ENCODE measurements at places on chromosomes 12 and 14.

DNA sequence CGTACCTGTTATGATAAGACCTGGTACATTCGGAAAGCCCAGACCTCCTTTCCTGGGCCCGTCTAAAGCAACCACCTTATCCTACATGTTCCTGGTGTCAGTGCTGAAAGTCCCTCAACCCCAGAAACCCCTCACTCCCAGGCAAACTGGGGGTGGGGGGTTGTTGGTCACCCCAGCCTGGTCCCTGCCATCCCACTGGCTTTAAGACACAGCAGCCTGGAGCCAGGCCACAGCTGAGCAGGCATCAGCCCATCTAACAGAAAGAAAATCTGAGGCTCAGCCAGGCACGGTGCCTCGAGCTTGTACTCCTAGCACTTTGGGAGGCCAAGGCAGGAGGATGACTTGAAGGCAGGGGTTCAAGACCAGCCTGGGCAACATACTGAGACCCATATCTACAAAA lies 4.5 kb downstream of the SELPLG start:
- no peak for DNase-seq

DNA sequence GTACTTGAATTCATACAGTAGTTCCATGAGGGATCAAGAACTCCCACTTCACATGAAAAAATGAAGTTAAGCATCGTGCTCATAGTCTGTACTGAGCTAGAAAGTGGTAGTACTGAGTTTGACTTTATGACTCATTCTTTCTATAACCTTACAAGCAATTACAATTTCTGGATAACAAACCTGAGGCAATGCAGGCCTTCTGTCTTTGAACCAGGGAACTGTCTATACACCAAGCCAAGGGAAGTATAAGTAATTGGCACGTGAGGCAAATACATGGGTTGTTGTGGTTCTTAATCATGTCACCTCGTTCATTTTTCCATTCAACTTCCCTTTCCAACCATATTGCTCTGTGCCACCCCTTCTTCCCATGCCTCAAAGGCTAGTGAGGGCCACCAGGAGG lies 16.8 kb downstream of the GNS start:
- DNase-seq, result no peak

GRCh38 chr14:93785423-93785822 lies 2.9 kb downstream of the PRIMA1 start:
- no peak for DNase-seq

DNA sequence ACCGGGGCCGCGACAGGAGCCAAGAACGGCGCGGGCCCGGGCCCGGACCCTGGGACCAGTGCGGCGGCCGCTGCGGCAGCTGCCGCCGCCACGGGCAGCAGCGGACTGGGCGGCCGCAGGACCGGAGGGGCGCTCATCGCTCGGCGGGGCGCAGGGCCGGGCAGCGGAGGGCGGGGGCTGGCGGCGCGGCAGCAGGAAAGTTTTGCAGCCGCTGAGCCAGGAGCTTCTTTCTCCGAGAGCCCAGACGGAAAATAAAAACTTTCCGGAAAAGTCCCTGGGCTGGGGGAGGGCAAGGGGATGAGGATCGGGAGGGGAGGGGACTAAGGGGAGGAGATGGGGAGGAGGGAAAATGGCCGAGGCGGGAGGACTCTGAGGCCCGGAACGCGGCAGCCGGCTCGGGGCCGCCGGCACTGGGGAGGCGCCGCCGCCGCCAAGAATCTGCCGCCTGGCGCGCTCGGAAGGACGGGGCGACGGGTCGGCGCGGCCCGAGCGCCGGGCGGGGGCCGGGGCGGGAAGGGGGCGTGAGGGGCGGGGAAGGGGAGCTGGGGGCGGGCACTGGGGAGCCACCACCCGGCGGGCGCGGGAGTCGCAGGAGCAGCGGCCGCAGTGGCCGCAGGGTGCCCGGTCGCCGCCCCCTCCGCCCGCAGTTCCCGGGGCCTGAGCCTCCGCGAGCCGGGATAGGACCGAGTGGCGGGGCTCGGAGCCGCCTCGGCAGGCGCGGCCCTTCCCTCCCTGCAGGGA lies at the start of gene PRKD1:
PRKD1 (minus strand) TSS at position 472 of the 741 bp plus-strand sequence.
- no peak for DNase-seq

GRCh38 chr14:93906341-93907329 lies 20.5 kb upstream of the FAM181A start:
- DNase-seq, result no peak

DNA sequence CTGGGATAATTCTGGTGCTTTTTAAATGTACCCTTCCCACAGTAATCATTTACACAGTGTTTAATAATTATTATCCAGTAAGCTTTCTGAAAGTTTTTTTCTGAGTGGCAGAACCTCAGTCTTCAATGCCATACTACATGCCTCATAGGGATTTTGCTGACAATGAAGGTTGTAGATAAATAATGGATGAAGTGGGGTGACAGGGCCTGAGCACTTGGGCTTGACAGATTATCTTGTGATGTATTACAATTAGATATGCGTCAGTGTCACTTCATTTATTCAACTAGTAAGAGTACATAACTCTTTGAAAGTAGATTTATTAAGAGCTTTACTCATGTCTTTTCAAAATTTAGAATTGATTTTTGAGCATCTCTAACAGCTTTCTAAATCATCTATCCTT lies 176.1 kb downstream of the PDZRN4 start:
- no peak for DNase-seq

GRCh38 chr14:82412545-82412944 lies 878.9 kb upstream of the SEL1L start:
- no peak for DNase-seq

- DNase-seq, result no peak
These were observed 115.4 kb upstream of the VRK1 start for GRCh38 chr14:96681829-96682228.

DNA sequence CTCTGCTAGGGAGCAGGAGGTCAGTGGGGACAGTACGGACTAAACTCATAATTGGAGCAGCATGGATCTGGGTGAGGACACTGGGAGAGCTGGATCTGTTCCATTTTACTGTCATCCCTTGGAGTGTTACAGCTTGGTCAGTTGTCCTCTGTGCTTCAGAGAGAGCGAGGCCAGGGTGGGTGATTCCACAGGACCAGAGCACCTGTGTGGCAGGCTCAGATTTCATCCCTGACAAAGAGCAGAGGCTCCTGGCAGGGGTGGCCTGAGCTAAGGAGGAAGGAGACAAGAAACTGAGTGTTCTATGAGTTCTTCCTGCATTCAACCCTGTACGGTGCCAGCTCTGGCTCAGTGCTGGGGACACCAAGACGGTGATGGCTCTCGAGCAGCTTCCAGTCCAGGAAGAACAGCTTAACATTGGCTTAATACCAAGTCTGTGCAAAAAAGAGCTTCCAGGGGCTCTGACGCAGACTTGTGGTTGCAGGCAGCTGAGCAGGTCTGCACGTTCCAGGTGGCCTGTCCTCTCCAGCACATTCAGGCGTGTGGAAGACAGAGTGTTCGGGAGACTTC lies 8.4 kb upstream of the PGF start:
- DNase-seq, result no peak

GRCh38 chr12:121801595-121802484 lies 2.0 kb upstream of the SETD1B start:
- DNase-seq, result no peak

DNA sequence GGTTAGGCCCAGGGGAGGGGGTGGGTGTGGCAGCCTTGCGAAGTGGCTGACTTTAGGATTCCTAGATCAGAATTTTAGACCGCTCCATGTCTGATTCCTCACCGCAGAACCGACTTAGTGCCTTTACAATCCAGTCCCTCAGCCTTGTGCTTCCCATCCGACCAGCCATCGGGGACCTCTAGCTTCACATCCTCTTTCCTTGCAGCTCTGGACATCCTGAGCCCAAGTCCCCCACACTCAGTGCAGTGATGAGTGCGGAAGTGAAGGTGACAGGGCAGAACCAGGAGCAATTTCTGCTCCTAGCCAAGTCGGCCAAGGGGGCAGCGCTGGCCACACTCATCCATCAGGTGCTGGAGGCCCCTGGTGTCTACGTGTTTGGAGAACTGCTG lies 557 bp downstream of the COPS7A start:
- DNase-seq, result no peak

DNA sequence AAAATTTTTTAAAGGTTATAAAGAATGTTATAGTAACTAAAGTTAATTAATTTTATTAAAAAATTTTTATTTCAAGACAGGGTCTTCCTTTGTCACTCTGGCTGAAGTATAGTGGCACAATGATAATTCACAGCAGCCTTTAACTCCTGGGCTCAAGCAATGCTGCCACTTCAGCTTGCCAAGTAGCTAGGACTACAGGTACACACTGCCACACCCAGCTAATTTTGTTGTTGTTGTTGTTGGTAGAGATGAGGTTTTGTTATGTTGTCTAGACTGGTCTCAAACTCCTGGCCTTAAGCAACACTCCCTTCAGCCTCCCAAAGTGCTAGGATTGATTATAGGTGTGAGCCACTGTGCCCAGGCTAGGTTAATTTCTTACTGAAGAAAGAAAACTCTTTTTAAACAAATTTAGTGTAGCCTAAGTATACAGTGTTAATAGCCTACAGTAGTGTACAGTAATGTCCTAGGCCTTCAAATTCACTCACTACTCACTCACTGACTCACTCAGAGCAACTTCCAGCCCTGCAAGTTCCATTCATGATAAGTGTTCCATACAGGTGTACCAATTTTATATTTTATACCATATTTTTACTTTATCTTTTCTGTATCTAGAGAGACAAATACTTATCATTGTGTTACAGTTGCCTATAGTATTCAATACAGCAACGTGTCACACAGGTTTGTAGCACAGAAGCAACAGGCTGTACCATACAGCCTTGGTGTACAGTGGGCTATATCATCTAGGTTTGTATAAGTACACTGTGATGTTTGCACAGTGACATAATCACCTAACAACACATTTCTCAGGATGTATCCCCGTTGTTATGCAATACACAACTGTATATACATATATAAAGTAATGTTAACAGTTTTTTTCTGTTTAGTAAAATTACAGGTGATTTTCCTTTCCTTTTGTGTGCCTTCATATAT lies 24.7 kb upstream of the DNAAF2 start:
- DNase-seq, result no peak

DNA sequence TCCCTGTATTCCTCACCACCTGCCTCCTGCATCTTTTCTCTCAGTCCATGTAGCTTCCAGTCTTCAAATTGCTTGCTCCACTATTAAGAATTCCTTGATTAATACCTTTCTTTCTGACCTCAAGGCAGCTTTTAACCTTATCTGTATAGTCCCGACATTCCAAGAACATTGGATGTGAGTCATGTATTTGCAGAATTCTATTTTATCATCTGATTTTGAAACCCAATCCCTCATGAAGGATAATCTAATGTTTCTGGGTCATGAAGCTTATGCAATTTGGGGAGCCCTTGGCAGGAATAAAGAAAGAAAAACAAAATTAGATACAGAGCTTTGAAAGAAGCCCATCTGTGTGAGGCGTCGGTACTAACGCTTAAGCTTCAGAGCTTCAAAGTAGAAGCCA lies 63.4 kb upstream of the CCND2 start:
- DNase-seq, result no peak

- no peak for DNase-seq
These were observed 14.2 kb upstream of the CARMIL3 start for GRCh38 chr14:24037658-24038037.

- DNase-seq, result no peak
These were observed 37.3 kb downstream of the PTGER2 start for GRCh38 chr14:52351233-52352060.

DNA sequence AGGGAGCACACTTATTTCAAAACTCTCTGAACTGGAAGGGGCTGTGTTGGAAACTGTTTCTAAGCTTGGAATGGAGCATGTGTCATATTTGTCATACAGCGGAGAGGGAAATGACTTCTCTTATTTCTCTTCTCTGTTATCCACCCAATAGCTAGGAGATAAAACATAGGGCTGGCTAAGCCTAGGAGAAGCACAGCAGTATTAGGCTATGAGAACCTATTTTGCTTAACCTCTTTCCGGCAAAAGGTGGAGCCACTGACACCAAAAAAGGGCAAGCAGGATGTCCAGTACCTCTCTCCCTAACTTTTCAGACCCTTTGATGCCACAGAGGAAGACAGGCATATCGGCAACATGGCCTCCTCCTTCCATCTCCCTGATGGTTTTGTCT lies 148.3 kb downstream of the CRADD start:
- no peak for DNase-seq

- no peak for DNase-seq
These were observed 70.6 kb downstream of the IFT43 start for GRCh38 chr14:76056128-76056527.

DNA sequence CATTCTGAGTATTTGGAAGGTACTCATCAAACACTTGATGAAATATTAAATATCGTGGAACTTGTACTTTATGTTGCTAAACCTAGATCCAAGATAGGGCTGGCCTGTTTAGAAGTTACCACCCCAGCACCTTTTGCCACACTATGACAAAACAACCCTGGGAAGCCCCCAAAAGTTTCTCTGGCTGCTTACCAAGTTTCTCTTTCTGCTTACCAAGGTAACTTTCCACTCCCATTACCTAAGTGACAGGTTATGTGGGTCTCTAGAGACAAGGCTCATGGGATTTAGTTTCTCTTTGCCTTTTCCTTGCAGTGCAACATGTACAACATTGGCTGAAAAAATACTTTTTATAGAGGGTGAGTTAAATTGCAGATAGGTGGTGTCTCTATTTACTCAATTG lies 28.9 kb upstream of the PPM1A start:
- DNase-seq, result no peak

DNA sequence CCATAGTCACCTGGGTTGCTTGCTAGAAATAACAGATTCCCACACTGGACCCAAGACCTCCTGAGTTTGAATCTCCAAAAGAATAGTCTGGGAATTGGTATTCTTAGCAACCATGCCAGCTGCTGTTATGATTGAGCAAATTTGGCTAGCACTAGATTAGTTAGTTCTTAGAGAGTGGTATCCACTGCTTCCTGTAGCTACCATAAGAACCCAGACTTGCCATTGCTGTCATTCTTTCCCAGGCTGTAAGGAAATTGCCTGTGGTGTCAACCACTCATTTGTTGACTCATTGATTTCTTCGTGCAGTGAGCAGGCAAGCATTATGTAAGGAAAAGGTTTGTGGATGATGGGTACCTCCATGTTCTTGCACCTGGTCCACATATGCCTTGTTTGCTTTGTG lies 201.8 kb upstream of the RGS6 start:
- DNase-seq, result no peak

DNA sequence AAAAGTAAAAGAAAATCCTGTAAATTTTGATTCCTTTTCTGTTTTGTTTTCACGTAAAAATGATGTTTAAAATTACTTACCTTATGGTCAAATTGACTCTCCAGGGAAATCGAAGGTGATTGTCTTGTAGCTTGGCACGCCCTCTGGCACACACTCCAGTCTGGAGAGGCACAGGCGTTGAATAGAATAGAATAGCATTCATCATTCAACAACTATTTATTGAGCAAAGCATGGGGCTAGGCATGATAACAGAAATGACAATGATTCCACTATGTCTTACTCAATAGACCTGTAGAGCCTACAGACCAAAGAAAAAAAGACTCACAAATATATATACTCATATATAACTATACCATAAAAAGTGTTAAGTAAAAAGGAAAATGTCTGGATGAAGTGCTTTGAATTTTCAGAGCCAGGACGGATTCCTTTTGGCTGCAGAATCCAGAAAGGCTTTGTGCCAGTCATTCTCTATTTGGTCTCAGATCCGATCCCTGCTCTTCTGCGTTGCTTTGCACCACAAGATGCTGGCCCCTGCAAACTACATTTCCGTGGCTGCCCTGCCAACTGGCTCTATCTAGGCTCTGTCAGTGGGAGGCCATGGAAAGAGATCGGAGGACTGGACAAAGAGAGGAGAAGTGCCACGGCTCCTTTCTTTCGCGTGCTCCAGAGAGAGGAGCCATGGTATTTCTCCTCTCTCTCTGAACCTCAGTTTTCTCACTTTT lies 231.8 kb downstream of the CRADD start:
- DNase-seq, result no peak
